ENCODE measurements at places on chromosomes 16 and 17.

GRCh38 chr16:60123392-60124023 is 1389.4 kb upstream of the GOT2 start:
- DNase-seq, result peak; percentile 2

- peak; percentile 62 for DNase-seq
These were observed 26.4 kb downstream of the NPTX1 start for GRCh38 chr17:80449930-80450576.

DNA sequence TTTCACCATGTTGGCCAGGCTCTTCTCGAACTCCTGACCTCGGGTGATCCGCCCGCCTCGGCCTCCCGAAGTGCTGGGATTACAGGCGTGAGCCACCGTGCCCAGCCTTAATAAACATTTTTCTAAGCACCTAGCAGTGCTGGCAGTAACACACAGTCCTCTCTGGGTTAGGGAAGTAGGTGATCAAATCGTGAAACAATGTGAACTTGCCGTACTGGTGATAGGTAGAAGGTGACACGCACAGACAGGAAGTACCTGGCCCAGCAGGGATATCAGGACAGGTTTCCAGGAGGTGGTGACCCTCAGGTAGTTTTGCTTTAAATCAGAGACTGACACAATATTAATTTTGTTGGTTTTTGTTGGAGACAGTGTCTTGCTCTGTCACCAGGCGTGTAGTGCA is 4.5 kb downstream of the PLD2 start:
- DNase-seq, result no peak

GRCh38 chr17:21141331-21141730 is 14.6 kb downstream of the DHRS7B start:
- DNase-seq, result no peak

- peak; percentile 98 for DNase-seq
These were observed 1.8 kb downstream of the NETO2 start for GRCh38 chr16:47141773-47142485.

DNA sequence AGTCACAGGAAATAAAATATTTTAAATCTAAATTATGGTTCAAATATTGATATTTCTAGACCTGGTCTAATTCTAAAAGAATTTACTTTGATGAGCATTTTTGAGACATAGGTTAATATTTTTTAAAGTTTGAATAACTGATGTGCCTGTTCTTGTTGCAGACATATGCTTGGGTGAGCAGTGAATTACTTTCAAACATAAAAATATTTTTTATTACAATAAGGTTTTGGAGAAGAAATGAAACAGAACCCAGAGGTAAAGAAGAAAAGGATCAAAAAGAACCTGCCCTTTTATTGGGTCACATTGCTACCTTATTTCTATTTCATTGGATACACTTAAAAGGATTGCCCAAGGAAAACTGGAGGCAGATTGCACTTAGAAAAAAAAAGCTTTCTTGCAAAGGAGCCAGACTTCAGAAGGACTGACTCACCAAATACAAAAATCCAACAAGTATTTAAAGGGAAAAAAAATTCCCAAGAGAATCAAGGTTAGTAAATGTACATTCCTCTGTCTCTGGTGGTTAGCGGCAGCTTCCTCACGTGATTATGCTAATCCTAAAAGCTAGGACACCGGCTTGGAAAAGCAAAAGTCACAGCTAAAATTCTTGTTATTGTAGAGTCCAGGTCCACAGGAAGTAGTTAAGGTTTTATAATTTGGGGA is 18.5 kb downstream of the ENPP7 start:
- DNase-seq, result no peak

GRCh38 chr17:32896647-32897258 is 19.8 kb upstream of the MYO1D start:
- DNase-seq, result no peak

DNA sequence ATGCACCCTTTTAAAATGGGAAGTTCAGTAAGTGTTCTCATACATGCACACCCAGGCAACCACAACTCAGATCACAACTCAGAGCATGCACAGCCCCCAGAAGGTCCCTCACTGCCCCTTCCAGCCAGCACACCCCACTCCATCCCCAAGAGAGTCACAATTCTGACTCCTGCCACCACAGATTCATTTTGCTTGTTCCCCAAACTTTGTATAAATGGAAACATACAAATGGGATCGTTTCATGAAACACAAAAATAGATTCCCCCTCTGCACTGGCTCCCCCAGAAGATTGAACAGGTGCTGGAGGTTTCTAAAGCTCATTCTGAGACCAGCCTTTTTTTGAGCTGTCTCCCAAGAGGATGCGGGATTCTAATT is 3.3 kb upstream of the TNFRSF13B start:
- DNase-seq, result no peak

DNA sequence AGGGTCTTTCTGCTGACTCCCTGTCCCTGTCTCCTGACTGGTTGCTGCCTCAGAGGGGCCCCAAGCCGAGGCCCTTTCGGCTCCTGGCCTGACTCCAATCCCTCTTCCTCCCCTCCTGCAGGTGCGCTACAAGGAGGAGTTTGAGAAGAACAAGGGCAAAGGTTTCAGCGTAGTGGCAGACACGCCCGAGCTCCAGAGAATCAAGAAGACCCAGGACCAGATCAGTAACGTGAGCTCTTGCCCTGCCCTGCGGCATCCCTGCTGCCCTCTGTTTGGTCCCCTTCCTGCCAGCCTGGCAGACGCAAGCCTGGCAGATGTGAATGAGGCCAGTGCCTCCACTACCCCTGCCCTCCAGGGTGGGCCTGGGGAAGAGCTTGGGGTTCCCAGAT is 27.1 kb upstream of the LASP1NB start:
- no peak for DNase-seq

- no peak for DNase-seq
These were observed 69.5 kb downstream of the AMFR start for GRCh38 chr16:56355786-56356275.

GRCh38 chr16:10256784-10257641 is 74.8 kb upstream of the GRIN2A start:
- peak; percentile 20 for DNase-seq

DNA sequence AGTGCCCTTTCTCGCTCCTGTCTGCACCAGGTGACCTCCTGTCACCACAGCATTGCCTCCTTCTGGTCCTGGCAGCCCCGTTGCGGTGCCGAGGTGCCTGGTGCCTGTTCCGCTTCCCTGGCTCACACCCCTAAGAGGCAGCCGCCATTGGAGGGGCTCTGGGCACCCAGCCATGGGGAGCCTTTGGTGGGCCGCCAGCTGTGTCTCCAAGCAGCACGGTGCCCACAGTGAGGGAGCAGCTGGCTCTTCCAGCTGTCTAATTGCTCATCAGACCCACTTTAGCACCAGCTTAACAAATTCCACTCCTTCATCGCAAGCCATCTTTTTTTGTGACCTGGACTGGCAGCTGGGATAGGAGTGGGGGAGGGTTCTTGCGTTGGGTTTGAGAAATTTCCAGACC is 276.1 kb downstream of the SNX29 start:
- DNase-seq, result no peak

DNA sequence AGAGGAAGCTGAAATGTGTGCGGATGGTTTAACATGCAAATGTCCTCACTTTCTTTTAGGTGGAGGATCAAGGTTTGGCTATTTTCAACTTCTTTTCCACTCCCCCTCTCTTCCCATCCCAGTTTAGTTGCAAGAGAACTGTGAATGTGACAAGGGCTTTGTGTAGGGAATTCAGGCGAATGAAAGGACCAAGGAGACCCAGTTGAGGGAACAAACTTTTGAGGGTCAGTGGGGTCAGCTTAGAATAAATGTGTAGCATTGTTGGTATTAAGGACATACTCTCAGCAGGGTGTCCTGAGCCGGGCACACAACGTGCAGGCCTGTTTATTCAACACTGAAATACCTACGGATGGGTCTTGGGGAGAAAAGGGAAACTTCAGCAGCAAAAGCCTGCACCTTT is 346.0 kb downstream of the PMP22 start:
- no peak for DNase-seq

DNA sequence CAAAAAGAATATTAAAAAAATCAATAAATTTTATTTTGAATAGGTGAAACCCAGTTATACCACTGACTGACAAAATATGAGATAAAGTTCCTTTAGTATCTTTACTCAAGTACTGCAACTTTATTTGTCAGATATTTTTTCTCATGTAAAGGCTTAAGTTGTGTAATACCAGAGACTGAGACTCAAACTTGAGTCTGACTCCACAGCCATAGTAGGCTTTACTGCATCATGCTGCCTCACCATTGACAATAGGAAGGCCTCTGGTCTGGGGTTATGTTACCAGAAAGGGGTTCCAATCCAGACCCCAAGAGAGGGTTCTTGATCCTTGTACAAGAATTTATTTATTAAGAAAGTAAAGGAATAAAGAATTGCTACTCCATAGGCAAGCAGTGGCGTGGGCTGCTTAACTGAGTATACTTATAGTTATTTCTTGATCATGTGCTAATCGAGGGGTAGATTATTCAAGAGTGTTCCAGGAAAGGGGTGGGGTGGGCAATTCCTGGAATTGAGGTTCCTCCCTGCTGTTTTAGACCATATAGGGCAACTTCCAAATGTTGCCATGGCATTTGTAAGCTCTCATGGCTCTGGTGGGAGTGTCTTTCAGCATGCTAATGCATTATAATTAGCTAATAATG is 187.4 kb upstream of the WSB1 start:
- DNase-seq, result no peak

GRCh38 chr17:77341069-77341541 is 200.3 kb downstream of the SEC14L1 start:
- DNase-seq, result no peak

DNA sequence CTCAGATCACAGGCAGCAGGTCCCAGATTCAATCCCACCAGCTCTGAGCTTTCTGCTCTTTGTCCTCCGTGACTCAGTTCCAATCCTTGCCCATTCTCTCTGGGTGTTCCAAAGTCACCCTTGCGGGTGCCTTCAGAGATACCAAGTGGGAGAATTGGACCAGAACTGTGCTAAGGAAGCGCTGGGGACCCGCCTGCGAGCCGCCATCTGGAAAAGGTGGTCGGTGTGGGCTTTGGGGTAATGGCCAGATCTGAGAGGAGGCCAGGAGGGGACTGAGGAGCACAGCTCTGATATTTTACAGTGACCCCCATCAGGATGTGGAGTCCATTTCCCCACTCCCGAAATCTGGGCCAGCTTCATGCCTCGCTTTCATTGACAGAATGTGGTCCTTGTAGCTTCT is 152.6 kb downstream of the SDK2 start:
- DNase-seq, result no peak

- peak; percentile 39 for DNase-seq
These were observed 50.6 kb downstream of the MARF1 start for GRCh38 chr16:15592324-15592723.

GRCh38 chr17:62059414-62059813 is 5.7 kb downstream of the MED13 start:
- DNase-seq, result no peak

Measured in G401 (cell line).